IgD-negative memory B cell (primary cell): ENCODE measurements at places on chromosomes 5 and 9. TPM values are rescaled to one million over a fixed set of nuclear protein-coding genes. Genes with fewer than 3 reads are reported as not detected.

DOCK8 gene
- 76.8 TPM for polyA plus RNA-seq

GGTA1 gene
- polyA plus RNA-seq: not detected

SPATA6L gene
- not detected for polyA plus RNA-seq

INIP gene
- 43.0 TPM for polyA plus RNA-seq

C5orf63 gene
- 11.1 TPM for polyA plus RNA-seq

C9orf153 gene
- polyA plus RNA-seq: 0.14 TPM

GABRB2 gene
- polyA plus RNA-seq: not detected

RNF183 gene
- polyA plus RNA-seq: not detected

LRRTM2 gene
- polyA plus RNA-seq: not detected

RLN1 gene
- polyA plus RNA-seq: 0.66 TPM

SPINK1 gene
- not detected for polyA plus RNA-seq

ADCY2 gene
- polyA plus RNA-seq: not detected

CSNK1G3 gene
- polyA plus RNA-seq: 53.6 TPM

NDUFA8 gene
- 73.0 TPM for polyA plus RNA-seq

ASS1 gene
- polyA plus RNA-seq: not detected

TXNDC8 gene
- not detected for polyA plus RNA-seq

DCAF12 gene
- 1.4 TPM for polyA plus RNA-seq

IRX2 gene
- polyA plus RNA-seq: not detected

FRRS1L gene
- polyA plus RNA-seq: not detected

ITK gene
- polyA plus RNA-seq: 5.6 TPM

TAF11L6 gene
- polyA plus RNA-seq: not detected

GLDC gene
- polyA plus RNA-seq: 1.0 TPM

C1QTNF3 gene
- 0.81 TPM for polyA plus RNA-seq

AP3B1 gene
- polyA plus RNA-seq: 23.0 TPM

DDX41 gene
- 74.2 TPM for polyA plus RNA-seq

KCNN2 gene
- polyA plus RNA-seq: not detected

KCNV2 gene
- not detected for polyA plus RNA-seq

FBP2 gene
- polyA plus RNA-seq: not detected

PCDHB9 gene
- 0.31 TPM for polyA plus RNA-seq

LEAP2 gene
- polyA plus RNA-seq: 1.4 TPM

SPINK7 gene
- polyA plus RNA-seq: not detected

DNLZ gene
- 78.0 TPM for polyA plus RNA-seq

ANKRD34B gene
- polyA plus RNA-seq: not detected

DROSHA gene
- 14.7 TPM for polyA plus RNA-seq

CD274 gene
- polyA plus RNA-seq: 0.35 TPM

PCDHB13 gene
- polyA plus RNA-seq: 0.05 TPM

SLC45A2 gene
- not detected for polyA plus RNA-seq

ZSWIM6 gene
- 0.60 TPM for polyA plus RNA-seq

NCS1 gene
- polyA plus RNA-seq: not detected

SPINK4 gene
- polyA plus RNA-seq: not detected

PCDHA12 gene
- not detected for polyA plus RNA-seq

C1QTNF2 gene
- not detected for polyA plus RNA-seq

TRIM36 gene
- not detected for polyA plus RNA-seq

NRG2 gene
- polyA plus RNA-seq: not detected
